ENCODE measurements at places on chromosomes 1 and 21.

GRCh38 chr1:210866532-210866931 lies 267.4 kb downstream of the KCNH1 start:
- DNase-seq = no peak

- no peak for DNase-seq
These were observed 1.1 kb upstream of the OBSCN start for GRCh38 chr1:228206582-228207351.

GRCh38 chr1:208068407-208068806 lies 157.5 kb upstream of the CD34 start:
- no peak for DNase-seq

DNA sequence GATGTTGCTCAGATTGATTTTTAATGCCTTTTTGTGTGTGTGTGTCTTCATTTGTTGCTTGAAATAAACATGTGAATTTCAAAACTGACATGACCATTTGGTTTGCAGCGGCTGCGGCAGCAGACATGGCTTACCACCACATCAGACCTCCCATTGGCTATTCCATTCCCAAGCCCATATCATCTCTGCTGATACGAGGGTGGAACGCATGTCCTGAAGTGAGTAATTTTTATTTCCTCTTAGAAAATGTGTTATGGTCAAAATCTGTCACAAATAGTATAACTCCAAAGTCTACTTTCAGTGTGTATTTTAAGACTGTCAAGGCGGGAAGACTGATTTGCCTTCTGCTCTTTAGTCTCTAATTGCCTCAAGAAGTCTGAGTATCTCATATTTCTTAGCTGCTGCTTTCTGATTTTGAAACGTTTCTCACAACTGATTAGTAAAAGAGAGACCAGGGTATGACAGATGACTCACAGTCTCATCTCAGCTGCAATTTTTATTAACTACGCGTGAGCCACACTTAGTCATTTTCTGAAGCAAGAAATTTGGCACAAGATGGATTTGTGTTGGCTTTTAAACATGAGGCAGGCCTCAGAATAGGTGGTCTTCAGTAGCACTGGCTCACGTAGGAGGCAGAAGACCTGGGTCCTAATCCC lies 49.0 kb downstream of the LRRC53 start:
- DNase-seq = no peak

DNA sequence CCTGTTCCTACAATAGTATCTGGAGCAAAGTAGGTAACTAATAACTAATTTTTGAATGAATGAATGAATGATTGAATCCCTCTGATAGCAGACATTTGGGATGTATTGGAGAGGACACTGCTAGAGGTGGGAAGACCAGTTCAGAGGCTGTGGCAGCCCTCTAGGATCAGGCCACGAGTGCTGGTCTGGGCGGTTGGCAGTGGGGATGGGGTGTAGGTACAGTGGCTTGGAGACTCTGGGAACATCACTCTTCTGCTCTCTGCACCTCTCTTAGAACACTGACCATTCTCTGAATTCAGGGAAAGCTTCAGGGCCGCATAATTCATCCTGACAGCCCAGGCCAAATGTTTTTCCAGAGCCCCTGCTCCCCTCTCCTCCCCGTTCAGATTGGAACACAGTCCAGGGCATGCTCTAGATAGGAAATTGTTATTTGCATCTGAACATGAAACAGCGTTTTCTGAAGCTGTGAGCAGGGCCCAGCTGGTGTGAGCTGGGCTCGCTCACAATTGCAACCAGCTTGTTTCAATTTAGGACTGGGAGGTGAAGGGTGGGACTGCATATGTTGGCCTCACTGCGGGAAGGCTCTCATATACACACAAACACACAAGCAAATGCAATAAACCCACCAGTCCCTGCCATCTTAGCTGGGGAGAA lies 253.1 kb upstream of the USP24 start:
- no peak for DNase-seq

GRCh38 chr1:235426143-235426542 lies 58.9 kb downstream of the TBCE start:
- DNase-seq = no peak

DNA sequence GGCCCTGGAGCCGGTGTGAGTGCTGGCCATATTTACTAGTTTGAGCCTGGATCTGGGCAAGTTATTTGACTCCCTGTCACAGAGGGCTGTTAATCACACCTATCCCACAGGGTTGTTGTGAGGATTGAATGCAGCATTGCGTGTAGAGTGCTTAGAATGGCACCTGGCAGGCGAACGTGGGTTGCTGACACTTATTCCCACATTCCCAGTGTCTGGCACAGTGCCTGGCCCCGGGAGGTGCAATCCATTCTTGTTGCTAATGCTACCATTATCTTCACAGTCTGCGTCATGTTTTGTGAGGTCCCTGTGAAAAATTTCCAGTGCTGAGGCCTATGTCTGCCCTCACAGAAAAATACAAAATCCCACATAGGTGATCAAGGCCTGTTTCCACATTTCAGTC lies 66.1 kb downstream of the CD2 start:
- DNase-seq = peak; percentile 8

DNA sequence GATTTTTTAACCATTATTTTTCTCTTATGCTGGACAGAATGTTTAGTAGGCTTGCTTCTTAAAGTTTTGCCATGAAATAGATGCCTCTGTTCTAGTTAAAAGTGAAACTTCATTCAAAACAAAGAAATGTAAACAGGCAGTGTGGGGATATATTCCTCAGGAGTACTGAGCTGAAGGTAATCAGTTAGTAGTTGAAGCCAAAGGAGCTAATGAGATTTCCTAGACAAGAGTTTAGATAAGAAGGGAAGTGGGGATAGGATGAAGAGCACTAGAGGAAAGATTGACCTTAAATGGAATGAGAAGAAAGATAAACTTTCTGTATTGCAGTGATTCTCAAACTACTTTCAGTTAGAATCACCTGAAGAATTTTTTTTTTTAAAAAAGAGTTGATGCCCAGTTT lies 23.9 kb downstream of the PRRC2C start:
- no peak for DNase-seq

DNA sequence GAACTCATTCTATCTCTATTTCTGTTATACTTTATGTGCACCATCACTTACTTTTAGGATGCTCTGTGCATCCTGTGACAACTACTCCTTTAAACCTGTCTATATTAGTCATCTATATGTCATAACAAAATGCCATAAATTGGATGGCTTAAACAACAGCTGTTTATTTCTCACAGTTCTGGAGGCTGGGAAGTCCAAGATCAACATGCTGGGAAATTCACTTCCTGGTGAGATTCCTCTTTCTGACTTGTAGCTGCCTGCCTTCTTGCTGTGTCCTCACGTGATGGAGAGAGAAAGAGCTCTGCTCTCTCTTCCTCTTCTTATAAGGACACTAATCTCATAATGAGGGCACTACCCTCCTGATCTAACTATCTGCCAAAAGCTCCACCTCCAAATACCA lies 62.3 kb upstream of the RCOR3 start:
- no peak for DNase-seq

DNA sequence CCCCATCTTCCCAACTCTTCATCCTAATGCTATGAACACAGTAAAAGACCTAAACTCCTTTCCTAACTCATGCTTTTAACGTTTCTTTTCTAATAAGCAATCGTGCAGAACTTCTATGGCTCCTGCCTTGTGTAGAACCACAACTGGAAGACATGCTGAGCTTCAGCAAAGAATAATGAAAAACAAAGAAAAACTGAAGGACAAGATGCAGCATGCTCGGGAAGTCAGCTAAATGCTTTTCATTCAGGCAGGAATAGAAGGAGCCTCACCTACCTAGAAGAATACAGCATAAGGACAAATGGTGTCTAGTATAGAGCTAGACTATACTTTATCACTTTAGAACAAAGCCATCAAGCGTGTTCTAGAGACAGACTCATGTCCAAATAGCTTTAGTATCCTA lies 45.9 kb downstream of the LUZP1 start:
- DNase-seq = no peak
